ENCODE measurements at places on chromosomes 4 and X.

DNA sequence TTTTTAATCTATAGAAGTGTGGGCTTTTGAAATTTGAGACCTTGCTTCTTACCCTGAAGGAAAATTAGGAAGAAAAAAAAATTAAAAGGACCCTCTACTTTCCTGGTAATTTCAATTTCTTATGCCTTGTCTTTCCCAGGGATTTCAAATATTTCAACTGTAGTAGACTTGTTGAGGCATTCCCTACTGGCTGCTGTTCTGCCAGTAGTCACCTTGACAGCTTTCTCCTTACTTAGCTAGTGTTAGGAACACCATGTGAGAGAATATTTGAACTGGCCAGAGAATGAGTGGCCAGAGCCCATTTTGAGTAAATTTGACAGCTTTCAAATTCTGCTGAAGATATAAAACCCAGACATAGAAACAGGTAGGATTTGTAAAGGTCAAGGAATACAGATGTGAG lies 24.0 kb upstream of the GBA3 start:
- DNase-seq, result no peak

DNA sequence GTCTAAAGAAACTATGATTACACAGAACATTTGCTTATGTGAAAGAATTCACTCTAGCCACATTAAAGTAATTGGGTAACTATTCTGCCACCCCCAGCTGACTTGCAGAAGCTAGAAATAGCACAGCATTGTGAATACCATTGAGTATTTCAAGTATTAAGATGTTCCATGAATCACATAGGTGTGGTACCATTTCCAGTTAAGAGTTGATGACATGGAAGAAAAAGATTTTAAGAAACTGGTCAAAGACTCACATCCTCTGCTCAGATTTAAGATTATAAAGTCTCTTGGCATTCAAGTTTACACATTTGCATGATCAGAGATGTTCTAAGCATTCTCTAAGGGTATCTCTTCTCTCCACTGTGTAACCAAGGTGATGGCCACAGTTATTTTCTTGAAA lies 287.5 kb downstream of the CAMK2D start:
- no peak for DNase-seq

DNA sequence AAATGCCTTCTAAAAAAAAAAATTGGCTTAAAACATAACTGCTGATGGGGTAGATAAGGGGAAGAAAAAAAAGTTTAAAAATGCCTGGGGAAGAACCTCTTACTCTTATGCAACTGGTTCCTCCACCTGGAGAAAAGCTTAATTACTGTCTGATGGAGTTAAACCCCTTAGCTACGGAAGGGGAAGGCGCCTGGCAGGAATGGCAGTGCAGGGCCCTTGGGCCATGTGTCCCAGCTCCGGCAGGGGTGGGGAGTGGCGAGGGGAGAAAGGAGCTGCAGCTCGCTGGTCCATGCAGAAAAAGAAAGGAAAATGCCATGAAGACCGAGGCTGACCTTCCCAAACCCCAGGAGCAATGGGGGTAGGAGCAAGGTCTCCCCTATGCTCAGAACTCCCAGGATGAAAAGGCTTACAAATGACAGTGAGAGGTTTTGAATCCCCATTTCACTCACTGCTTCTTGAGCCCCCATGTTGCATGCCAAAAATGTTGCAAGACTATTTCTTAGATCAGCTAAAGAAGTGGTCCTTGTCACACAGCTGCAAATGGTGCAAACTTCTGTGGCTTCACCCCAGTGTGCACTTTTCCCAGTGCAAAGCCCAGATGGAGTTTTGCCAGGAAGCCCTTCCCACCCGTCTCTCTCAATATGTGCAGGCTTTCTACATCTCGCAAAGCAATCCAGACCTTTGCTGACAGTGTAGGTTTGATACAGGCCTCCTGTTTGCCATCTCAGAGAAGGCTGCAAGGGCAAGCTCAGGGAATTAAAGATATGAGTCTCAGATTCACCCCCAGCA lies 204.8 kb upstream of the CT83 start:
- DNase-seq, result no peak

DNA sequence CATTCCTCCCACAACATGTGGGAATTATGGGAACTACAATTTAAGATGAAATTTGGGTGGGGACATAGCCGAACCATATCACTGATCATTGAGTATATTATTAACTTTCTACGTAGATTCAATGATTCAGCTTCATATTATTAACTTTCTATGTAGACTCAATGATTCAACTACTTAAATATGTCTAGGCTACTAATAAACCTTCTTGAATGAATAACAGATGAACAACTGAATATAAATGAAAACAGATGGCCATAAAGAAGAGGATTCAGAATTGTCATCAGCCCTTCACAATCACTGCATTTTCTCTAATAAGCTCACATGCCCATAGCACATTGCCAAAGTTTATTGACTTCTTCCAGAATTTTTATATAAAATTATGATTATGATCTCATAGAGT lies 57.0 kb downstream of the CEP44 start:
- DNase-seq, result no peak

DNA sequence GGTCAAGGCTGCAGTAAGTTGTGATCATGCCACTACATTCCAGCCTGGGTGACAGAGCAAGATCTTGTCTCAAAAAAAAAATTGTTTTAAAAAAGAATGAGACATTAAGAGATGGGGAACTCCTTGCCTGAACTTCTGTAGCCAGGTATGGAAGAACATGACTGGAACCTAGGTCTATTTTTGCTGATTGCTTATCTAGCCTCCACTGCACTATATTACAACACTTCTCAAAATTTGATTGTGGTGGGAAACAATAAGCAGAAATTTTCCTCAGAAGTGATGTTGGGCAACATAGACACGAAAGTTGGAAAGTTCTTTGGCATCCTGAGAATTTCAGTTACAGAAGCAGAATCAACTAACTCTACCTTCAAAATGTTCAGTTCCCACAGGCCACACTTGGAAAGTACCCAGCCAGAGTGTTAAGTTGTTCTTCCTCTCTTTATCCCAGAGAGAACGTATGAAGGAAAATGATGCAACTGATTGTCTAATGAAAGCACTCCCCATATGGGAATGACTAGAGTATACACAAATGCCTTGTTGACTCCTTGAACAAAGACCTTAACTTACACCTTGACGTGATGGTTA lies 50.0 kb downstream of the LUZP4 start:
- no peak for DNase-seq

- peak; percentile 33 for DNase-seq
These were observed 329.4 kb upstream of the PCDH18 start for GRCh38 chr4:137861682-137862081.

- no peak for DNase-seq
These were observed 1720.2 kb downstream of the PCDH7 start for GRCh38 chr4:32440391-32440790.

DNA sequence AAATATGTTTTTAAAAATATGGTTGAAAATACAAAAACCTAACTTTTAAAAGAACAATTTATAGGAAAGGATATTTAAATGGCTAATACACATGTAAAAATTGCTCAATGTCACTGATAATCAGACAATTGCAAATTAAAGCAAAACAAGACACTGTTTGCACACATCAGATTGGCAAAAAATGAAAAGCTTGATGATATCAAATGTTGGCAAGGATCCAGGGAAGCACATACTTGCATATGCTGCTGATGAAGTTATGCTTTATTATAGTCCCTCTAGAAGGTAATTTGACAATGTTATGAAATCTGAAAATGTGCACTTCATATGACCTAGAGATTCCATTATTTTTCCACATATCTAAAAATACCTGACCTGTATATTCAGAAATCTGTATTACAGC lies 45.7 kb upstream of the EPGN start:
- DNase-seq, result no peak

DNA sequence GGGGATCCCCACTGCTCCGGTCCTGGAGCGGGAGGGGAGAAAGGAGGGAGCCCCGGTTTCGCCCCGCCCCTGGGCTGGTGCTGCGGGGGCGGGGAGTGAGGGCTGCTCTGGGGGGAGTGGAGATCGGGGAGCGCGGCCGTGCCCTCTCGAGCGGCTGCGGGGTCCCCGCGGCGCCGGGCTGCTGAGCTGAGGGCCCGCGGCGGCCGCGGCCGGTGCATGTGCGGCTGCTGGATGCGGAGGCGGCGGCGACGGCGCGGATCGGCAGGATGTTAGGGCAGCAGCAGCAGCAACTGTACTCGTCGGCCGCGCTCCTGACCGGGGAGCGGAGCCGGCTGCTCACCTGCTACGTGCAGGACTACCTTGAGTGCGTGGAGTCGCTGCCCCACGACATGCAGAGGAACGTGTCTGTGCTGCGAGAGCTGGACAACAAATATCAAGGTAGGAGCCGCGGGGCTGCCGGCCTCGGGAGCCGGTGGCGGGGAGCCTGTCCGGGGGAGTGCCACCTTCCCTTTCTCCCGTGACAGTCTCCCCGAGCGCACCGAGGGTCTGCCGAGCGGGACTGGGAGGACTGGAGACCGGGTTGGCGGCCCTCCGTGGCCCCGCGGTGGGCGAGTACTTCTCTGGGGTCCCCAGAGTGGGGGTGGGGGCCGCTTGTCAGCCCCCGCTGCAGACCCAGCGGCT lies at the start of gene ING2:
ING2 (plus strand) TSS at position 129 of the 681 bp plus-strand sequence; CDS start at position 267, 138 bp downstream.
- peak; percentile 77 for DNase-seq

GRCh38 chrX:106510713-106511403 lies 100.9 kb upstream of the RADX start:
- no peak for DNase-seq

- DNase-seq, result no peak
These were observed 340.8 kb upstream of the NDST4 start for GRCh38 chr4:115454228-115454627.

GRCh38 chr4:60962286-60962685 lies 237.8 kb upstream of the ADGRL3 start:
- no peak for DNase-seq

DNA sequence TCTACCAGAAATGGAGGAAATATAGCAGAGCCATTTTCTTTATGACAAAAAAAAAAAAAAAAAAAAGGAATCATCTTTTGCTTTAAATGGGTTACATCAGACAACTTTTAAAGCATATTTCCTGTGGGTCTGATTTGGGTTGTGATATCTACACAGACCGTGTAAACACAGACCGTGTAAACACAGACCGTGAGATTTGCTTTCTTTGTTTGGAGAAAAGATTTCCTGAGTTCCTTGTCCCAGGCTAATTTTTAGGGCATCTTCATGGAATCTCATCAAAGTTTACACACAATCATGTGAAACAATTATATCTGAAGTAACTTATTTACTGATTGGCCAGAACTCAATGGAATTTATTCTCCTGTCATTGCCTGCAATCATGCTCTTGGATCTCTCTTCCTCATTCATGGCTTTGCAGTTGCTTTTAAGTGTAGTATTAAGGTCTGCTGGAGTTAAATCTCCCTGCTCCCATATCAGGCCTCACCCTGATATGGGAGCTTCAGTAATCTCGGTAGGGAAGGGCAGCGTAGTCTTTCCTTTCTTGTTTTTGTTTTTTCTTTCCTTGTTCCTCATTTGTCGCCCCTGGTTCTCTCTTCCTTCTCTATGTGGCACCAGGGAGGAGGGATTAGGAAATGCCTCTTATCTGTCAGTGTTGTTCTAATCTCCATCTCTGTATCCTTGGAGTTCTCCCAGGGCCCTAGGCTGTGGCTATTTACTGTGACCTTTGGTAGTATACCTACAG lies 248.6 kb upstream of the JADE1 start:
- no peak for DNase-seq

DNA sequence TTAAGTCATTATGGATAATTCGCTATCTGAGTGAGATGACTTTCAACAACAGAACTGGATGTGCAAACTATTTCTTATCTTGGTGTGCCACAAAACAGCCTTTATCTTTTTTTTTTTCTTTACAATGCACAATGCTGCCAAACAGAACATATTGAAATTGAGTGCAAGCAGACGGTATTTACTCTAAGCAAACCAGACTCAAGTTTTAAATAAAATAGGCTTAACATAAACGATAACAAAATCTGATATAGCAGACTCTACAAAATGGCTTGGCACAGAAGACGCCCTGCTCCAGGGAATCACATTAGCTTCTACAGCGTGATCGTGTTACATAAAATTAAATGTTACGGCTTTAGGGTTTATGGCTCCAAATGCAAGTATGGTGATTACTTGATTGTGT lies 9.6 kb upstream of the STK32B start:
- DNase-seq, result no peak

DNA sequence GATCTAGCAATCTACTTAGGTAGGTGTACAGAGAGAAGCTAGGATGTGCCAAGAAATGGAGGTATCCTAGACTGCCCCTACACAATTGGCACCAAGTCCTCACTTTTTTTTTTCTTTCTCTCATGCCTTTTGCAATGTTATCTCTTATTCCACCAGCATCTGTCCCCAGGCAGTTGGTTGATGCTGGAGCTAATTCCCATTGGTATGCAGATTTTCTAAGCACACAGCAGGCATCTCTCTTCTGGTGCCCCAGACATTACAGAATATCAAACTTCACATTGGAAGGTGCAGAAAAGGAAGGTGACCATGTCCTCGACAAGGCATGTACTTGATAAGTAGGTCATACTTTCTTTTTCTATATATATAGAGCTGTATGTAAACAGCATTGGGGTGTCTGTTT lies 21.6 kb downstream of the LUZP4 start:
- no peak for DNase-seq

DNA sequence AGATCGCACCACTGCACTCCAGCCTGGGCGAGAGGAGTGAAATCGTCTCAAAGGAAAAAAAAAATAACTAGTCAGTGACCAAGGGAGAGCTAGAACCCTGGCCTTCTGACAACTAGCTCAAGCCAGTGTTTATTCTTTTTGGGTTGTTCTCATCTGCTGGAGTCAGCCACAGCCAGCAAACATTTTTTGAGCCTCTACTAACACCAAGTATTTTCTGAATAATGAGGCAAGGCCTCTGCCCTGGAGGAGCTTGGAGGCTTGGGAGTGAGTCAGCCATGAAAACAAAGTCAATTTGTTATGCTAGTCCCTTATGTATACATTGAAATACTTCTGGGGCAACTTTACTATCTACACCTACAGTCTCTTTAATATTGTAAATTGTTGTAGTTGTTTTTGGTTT lies 46.5 kb downstream of the TMA16 start:
- DNase-seq, result no peak

DNA sequence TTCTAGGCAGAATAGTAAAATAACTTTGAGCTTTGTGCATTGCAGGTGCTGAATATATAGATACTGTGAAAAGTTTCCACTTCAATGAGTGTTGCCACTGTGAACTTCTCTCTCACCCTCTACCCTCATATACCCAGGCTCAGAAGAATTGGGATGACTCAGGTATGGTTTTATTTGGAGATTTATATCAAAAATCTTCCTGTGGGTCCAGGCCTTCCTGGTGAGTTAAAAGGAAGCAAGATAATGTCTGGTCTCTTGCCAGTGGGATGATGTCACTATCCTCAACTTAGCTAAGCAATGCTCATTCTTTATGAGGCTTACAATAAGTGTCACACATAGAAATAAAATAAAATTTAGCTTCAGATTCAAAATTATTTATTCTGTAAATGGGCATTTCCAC lies 153.3 kb upstream of the TENT5D start:
- no peak for DNase-seq

DNA sequence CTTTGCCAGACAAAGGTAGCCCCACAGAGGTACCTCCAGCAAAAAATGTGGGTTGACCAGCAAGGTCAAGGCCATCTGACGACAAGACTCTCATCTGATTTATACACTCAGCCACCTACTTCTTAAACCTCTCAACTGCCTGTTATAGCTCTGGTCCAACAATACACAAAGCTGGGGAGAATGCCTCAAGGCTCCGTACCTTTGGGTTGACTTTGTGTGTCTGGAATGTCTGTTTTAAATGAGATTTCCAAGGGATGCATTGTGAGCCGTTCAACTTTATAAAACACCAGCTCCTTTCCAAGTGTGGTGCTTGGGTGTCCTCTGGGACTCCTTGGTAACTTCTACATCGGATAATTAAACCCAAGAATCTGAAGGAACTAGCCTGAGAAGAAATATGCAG lies 167.0 kb upstream of the RPL34 start:
- DNase-seq, result no peak

Data from MM.1S (cell line).